Skeletal muscle tissue (tissue), 5 donors: ENCODE measurements at places on chromosomes 13 and 19. TPM values are rescaled to one million over a fixed set of nuclear protein-coding genes. Genes with fewer than 3 reads are reported as not detected.

JOSD2 gene
- 13.0 TPM for total RNA-seq

CTXN1 gene
- total RNA-seq, result 0.52 TPM

SNRPD2 gene
- total RNA-seq, result 210 TPM

PIP5K1C gene
- 6.3 TPM for total RNA-seq

CGB2 gene
- not detected for total RNA-seq

CLDND2 gene
- total RNA-seq, result not detected

ANGPTL8 gene
- total RNA-seq, result 3.1 TPM

ZNF573 gene
- total RNA-seq, result 14.1 TPM

PLK5 gene
- total RNA-seq, result not detected
